Cortex of kidney (tissue), 1 donor: ENCODE measurements at places on chromosomes 7 and 10.

DNA sequence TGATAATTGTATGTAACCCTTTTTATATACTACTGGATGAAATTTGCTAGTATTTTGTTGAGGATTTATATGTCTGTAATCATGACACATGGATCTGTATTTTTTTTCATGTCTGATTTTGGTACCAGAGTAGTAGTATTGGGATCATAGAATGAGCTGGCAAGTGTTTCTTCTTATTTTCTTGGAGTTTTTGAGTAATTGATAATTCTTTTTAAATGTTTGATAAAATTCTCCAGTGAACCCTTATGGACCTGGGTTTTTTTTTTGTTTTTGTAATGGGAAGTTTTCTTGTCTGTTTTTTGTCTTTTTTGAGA is 28.4 kb downstream of the ZNF33A start:
- no peak for DNase-seq

- no peak for DNase-seq
Measured at GRCh38 chr10:72265508-72265907, 8.2 kb upstream of the DDIT4 start.

GRCh38 chr7:101315336-101315735 is 6.3 kb downstream of the IFT22 start:
- no peak for DNase-seq

- DNase-seq, result no peak
Measured at GRCh38 chr10:24847112-24848070, 105.0 kb downstream of the PRTFDC1 start.

GRCh38 chr10:11682267-11682683 is 59.9 kb upstream of the ECHDC3 start:
- DNase-seq, result no peak

GRCh38 chr10:72177454-72177853 is 38.4 kb upstream of the ANAPC16 start:
- no peak for DNase-seq

GRCh38 chr7:128166603-128167041 is 74.5 kb upstream of the LEP start:
- no peak for DNase-seq

DNA sequence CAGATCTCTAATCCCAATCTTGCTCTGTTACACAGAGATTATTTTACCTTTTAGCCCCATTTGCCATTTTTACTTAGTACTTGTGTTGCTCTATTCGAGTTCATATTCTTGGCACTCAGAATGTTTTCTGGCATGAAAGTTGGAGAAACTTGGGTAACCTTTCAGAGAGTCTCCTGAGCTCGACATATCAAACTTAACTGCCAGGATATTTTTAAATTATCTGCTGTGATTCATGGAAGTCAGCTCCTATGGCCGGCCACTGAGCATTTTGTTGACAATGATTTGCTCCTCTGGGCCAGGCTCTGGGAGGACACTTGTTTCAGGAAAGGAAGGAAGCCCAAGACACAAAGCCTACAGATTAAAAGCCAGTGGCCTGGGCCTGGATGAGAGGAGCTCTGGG is 396.7 kb downstream of the TNS3 start:
- DNase-seq, result no peak

DNA sequence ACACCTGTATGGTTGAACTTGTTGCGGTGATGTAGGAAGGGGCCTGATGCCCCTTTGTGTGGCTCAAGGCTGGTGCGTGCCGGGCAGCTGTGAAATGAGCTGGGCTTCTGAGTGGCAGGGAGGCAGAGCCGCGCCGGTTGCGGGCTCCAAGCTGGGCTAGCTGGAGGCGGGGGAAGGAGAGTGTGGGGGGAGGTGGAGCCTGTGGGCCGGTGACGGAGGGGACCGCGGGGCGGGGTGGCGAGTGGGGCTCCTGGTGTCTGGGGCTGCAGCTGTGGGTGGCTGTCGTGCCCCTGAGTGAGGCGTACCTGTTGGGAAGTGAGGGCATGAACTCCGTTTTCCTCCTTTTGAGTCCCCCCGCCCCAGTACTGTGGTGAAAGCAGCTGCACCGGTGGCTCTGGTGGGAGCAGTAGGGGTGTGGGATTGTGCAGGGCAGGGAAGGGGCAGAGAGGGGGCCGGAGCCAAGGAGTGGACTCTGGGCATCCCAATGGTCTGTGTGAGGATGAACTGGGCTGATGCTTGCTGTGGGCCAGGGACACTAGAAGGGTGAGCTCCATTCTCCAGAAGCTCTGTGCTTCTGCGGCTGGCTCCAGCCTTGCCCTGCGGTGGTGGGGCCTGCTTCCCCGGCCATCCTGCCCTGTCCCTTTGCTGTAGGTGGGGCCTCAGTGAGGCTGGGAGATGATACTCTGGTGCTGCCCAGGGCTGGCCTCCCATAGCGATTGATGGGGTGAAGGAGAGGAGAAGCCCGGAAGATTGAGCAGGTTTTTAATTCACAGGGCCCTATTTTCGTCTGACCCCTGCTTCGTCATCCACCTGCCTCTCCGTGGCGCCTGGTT is 41.7 kb downstream of the INPP5A start:
- DNase-seq, result no peak

DNA sequence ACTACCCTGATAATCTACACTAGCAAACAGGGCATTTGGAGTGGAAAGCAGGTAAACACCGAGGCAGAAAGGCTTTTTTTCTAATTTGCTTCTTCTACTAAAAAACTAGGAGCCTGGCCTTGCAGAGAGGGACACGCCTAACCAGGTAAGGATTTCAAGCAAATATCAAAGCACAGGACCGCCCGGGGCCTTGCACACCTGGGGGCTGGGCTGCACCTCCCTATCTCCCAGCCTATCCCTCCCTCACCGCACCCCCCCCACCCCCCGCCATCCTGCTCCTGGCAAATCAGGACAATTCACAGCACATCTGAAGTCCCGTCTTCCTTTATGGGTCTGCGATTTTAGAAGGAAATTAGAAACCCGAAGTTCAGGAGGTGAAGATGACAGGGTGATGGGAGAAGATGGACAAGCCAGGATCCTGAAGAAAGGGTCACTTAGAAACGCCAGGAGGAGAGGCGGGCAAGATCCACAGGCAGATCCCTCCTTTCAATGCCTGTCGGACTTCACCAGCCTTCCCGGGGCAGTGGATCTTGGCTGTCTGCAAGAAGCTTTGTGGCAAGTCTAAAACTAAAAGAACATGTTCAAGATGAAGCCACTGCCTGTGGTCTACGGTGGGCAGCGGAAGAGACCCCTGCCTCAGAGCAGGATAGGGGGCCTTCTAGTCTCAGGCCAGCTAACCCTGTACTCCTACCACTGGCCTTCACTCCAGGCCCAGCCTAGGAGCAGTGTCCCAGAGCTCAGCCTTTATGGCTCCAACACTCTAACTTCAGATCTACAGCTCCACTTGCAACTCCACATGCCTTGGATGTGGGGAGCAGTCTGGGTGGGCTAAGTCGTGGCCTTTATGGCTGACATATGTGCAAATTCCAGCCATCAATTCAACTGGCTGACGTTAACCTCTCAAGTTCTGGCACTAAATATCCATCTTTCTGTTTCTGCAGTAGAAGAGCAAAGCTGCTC is 43.9 kb downstream of the TNS3 start:
- DNase-seq, result no peak

DNA sequence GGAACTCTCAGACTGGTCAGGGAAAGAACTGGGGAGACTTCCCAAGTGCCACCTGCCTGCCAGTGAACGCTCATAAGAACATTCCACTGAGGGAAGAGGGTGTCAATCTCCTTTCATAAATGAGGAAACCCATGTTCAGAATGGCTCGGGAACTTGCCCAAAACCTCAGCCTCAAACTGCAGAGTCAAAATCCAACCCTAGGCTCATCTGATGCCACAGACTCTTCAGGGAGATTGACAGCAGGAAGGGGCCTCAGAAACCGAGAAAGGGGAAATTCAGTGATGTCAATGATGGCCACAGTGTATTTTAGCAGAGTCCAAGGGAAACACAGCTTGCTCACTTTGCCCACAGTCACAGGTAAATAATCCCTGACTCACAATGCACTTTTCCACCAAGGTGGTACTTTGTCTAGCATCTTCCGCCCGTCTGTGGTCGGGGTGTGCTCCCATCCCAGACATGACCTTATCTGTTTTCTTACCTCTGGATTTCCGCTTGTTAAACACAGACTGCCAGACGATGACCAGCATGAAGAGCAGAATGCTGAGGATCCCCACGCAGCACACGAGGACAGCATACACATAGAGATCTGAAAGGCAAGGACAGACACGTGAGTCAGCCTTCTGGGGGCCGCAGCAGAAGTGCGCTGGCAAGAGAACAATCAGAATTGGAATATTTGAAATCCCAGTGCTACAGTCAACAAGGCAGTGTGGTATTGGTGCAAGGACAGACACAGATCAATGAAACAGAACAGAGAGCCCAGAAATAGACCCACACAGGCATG is 38.4 kb downstream of the VSTM4 start:
- no peak for DNase-seq

- DNase-seq, result no peak
Measured at GRCh38 chr7:151120896-151121295, 34.6 kb downstream of the AGAP3 start.

DNA sequence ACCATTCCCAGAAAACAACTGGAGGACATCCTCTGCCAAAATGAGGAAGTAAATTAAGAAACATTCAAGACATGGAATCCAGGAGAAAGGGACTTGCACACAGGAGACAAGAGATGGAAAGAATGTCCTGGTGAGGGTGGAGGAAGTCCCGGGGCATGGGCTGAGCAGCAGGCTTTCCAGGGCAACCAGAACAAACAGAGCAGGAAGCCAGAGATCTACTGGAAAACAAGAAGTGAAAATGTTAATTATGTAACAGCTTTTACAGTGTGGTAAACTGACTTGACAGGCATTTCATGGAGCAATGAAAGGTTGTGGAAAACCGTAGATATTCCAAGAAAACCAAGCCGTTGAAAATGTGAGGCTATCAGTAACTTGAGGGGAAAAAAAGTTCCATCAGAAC is 55.2 kb upstream of the ZNF746 start:
- no peak for DNase-seq

DNA sequence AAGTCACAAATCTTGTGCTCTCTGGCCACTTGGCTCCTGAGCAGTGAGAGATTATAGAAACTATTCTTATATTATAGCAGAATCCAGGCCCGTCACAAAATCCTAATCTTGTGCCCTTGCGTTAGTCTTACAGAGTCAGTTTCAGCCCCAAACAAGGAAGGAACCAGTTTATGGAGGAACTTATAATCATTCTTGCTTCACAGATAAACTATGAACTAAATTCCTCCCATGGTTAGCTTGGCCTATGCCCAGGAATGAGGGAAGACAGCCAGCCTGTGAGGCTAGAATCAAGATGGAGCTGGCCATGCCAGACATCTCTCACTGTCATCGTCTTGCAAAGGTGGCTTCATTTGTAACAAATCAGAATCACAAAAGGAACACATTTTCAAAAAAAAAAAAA is 199.7 kb upstream of the PITRM1 start:
- DNase-seq, result no peak

DNA sequence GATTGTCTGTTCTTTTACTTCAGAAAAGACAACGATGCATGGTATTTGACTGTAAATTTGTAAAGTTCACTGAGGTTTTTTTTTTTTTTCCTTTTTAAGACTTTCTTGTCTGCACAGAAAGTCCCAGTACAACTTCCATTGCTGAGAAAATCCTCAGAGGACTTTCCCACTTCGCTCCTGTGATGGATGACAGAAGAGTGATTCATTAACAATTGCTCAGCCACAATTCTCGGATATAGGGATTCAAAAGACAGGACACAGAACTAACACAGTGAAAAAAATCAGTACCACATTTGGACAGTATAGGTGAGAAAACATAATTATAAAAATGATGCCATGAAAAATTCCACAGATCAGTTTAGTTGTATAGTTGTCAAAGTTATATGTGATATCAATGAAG is 48.0 kb downstream of the SEC23IP start:
- DNase-seq, result no peak

DNA sequence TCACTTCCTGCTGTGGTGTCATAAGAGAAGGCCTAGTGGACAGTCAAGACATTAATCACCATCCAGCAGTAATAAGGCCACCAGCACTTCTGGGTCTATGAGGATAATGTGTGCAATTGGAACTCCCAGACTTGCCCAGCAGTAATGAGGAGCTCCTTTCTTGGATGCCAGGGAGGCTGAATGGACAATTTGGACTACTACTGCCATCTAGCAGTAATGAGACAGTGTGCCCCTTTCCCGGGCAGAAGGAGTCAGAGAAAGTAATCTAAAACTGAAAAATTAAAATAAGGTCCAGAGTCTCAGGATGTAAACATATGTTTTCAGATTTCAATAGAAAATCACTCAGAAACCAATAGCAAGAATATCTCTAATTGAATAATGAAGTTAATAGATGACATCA is 400.4 kb downstream of the CDC14C start:
- DNase-seq, result no peak

DNA sequence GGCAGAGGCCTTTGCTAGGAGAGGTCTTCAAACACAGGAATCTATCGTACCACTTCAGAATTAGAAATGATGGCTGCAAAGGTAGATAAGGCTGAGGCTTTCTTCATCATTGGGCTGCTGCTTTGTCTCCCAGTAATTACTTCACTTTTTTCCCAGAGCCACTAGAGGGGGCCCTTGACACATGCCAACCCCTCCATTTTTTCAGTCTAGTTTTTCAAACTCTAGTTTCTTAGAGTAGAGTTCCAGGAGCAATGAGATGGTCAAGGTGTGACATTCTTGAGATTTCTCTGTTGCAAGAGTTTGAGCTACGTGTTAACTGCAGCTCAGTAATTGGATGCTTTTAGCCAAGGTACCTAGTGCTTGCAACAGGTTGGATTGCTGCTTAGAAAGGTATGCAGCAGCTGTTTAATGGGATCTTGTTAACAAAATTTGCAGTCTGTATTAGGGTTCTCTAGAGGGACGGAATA is 33.8 kb upstream of the RBM20 start:
- no peak for DNase-seq

- DNase-seq, result no peak
Measured at GRCh38 chr7:113204415-113204814, 86.1 kb upstream of the SMIM30 start.
